ENCODE measurements at places on chromosomes 7 and 10.

GRCh38 chr10:46995234-46995633 is 84.0 kb downstream of the PTPN20 start:
- DNase-seq, result no peak

- DNase-seq, result no peak
Observed at GRCh38 chr7:29851487-29851886, 45.2 kb downstream of the WIPF3 start.

DNA sequence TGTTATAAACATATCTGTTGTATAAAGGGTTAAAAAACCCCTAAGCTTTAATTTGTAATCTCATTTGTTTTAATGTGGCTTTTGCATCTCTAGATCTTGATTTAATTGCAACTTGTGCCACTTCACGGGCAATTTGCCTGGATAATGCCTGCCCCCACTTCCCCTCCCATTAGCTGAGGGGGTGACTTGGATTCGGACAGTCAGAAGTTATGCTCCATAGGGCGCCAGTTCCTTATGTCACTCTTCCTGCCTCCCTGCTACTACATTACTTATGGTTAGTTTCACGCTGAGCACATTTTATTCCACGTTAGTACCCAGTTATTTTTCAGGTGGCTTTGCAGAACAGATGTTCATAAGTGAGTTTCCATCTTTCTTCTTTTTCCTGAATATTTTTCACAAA is 1015.2 kb upstream of the PHF14 start:
- no peak for DNase-seq

DNA sequence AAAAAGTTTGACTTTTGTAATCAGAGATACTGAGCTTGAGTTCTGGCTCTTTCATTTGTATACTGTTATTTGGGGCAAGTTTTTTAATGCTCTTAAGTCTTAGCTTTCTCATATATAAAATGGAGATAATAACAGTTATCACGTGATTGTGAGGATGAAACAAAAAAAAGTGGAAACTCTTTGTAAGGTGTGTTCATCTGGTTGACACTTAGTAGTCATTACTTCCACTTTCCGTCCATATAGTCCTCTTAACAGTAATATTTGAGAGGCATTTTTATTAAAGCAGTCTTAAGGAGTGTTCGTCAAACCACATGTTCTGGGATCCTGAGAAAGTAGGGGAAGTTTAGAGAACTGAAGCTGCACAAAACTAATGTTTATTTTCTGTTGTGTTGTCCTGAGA is 65.6 kb downstream of the PTEN start:
- DNase-seq, result no peak

- DNase-seq, result peak; percentile 97
Observed at GRCh38 chr7:107743567-107744344, at the start of gene CBLL1. CBLL1 (plus strand) TSS chr7:107744142; CDS start chr7:107744164, 22 bp downstream.

DNA sequence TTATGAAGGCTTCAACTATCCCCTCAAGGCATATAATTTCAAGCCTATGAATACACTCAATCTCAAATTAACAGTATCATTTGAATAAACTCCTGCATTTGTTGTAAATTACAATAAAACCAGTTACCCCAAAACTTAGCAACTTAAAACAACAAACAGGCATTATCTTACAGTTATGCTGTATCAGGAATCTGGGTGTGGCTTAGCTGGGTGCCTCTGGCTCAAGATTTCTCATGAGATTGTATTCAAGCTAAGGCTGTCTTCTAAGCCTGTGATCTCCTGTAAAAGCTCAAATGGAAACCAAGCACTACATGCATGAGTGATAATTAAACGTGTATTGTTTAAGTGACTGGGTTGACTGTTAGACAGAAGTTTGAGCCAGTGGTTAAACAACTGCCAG is 341.0 kb upstream of the PHF14 start:
- DNase-seq, result no peak

GRCh38 chr7:124027236-124027635 is 5.6 kb downstream of the TMEM229A start:
- no peak for DNase-seq

DNA sequence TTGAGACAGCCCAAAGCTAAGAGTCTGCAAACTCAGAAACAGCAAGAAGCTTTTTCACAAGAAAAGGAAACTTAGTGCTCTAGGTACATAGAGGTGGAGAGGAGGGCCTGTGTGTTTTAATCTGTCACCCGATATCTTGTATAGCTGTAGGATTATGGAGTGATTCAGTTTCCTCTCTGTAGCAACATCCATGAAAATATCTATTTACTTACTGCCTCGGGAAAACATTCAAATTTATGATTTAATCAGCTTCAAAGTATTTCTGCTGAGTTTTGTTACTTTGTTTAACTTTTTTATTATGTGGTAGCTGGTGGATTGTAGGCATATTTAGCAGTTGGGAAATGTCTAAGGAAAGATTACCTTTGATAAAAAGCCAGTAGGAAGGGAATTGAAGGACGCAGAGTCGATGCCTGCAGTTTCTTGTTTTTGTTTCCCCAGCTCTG is 292.0 kb downstream of the CCDC3 start:
- DNase-seq, result no peak

GRCh38 chr10:100509241-100509840 is 10.3 kb downstream of the SEC31B start:
- DNase-seq, result peak; percentile 68

DNA sequence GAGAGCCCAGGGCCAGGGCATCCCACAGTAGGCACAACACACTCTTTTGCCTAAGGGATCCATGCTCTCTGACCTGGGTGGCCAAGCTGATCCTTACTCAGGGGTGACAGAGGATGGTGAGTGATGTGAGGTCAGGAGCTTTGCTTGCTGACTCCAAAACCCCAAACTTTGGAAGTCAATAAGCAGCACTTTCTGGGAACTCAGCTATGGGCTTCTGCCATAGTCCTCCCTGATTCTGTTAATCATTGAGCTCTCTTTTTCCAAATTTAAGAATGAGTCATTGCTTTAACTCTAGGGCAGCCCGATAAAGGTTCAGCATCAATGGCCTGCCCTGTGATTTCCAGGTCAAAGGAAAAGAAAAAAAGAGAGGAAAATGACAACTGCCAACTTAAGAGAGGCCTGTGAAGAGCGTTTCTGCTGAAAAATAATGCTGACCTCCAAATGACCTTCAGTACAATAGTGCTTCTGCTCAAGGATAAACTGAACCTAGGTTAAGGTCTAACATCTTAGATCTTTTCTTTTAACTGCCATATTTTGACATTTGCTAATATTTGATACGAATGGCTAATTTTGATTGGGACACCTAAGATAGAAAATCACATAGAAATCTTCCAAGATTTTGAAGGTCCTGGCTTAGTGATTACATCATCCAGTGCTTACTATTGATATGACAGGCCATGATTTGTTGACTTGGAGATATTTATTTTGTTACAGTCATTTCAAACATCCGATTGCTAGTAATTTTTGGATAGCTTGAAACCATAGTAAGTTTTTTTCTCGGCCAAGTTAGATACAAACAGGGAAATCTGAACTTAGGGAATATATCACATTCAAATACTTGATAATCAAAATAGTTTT is 20.8 kb upstream of the RELN start:
- DNase-seq, result no peak

GRCh38 chr7:36448781-36449379 is 59.2 kb downstream of the ANLN start:
- no peak for DNase-seq

- DNase-seq, result no peak
Observed at GRCh38 chr10:36248304-36248981, 606.3 kb upstream of the FZD8 start.

DNA sequence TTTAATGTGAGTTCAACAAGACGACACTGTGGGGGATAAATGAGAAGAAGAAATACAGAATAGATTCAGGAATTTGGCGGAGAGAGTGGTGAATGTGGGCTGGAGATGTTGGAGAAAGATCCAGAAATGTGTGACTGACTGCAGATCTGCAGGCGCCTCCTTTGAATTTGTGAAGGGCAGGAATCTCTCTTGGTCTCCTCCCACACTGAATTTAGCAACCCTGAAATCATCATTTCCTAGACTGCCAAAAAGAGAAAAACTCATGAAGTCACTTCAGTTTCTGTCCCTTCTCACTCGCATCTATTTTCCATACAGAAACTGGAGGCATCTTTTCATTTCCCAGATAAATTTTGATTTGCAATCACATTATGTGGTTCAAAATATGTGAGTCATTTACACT is 128.7 kb downstream of the GNAI1 start:
- DNase-seq, result no peak

DNA sequence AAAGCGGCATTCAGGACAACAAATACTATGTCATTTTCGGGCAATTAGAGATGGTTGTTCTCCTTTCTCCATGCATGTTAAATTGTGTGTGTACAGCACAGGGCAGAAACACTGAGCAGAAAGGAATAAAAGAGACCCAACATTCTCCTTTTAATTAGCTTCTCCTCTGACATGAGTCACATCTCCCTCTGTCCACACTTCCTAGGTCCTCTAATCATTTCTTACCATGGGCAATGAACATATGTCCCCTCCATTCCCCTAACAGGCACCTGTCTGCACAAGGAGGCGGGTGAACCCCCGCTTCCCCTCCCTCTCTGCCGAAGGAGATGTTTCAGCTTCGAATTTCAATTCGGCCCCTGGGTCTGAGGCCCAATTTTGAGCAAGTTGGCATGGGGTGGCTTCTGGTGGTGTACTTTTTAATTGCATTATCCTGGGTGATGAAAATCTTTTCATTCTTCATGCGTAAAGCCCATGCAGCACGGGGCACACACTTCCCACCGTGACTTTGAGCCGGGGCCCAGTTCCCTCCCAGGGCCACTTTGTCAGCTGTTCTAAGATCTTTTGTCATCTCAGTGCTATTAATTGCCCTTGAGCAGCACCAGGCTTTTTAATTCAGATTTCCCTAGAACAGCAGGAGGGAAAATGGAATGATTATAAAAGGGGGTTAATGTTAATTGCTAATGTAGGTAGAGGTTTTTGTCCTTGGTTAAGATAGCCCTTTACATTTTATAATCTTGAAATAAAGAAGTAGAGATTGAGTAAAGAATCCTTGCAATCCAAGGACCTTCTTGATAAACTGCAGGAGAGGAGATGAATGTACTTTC is 219.5 kb upstream of the NRP1 start:
- no peak for DNase-seq

DNA sequence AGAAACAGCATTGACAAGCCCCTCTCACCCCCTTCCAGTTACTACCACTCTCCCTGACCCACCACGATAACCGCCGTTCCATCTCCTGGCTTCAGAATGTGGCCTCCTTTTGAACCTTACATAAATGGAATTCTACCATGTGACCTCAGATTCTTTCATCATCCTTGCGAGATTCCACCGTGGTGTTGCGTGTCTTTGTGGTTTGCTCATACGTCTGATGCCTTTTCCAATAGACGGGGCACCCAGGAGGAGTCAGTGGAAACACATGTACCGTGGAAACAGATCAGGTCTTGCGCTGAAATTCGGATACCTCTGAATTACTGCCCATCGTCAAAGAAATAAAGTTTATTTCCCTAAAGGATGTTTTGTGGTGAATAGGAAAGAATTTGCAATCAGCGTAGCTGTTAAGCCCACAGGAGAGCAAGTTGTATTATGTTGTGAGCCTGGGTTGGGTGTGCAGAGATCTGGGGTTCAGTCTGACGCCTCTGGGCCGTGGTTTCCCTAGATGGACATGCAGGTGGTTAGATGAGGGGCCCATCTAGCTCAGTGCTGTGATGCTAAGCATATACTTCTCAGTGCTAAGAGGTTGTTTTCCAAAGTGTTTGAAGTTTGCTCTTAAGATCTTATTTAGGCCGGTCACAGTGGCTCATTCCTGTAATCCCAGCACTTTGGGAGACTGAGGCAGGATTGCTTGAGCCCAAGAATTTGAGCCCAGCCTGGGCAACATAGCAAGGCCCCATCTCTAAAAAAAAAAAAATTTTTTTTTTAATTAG is 29.1 kb downstream of the GTF2IRD1 start:
- no peak for DNase-seq

GRCh38 chr10:44874166-44874565 is 37.0 kb upstream of the TMEM72 start:
- no peak for DNase-seq

DNA sequence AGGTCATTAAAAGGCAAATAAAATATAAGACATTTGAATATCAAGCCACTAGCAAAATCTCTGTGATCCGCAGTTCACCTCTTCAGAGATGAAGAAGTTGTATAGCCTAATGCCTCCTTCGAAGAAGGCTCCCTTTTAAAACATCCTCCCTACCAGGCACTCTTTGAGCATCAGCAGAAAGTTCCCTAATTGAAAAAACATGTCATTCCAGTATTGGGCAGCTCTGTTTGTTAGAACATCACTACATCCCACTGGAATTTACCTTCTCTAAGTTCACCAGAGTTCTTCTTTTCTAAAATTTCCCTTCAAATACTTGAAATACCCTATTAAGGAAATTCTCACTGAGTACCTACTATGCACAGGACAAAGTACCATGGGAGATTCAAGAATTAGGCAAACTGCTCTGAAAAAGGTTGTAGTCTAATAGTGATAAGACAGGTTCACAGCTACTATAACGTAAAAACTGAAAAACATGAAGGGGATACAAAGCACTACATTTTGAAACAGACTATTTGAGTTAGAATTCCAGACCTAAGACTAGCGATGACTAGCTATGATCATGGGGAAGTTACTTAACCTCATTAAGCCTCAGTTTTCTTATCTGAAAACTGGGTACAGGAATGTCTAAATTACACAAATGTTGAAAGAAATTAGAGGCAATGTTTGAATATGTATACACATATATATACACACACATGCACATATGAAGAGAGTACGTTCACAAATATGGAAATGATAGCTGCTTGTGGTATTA is 128.7 kb downstream of the ELAPOR2 start:
- DNase-seq, result no peak

- DNase-seq, result no peak
Observed at GRCh38 chr7:127897704-127898454, 133.4 kb downstream of the LRRC4 start.

- DNase-seq, result peak; percentile 47
Observed at GRCh38 chr7:22726907-22727713, at the start of gene IL6. IL6 (plus strand) TSS chr7:22727200; CDS start chr7:22727263, 63 bp downstream.

DNA sequence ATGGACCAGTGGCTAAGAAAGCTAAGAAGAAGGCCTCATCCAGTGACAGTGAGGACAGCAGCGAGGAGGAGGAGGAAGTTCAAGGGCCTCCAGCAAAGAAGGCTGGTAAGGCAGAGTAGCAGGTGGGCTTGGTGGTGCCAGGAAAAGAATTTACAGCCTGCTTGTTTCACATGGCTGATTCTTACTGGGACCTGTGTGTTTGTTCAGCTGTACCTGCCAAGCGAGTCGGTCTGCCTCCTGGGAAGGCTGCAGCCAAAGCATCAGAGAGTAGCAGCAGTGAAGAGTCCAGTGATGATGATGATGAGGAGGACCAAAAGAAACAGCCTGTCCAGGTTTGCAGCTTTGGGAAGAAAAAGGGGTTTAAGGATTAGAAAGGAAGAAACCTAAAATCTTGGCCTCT is 5.0 kb downstream of the NOLC1 start:
- no peak for DNase-seq

- DNase-seq, result peak; percentile 2
Observed at GRCh38 chr10:21953585-21954057, 49.9 kb downstream of the DNAJC1 start.

GRCh38 chr7:148921806-148922205 is 37.7 kb upstream of the EZH2 start:
- no peak for DNase-seq

Measured in CD4-positive, alpha-beta T cell treated with Interleukin-6 for 4 hours (primary cell).